ENCODE measurements at places on chromosomes 16 and 17.
A peak's percentile ranks its signal among the peaks of the same experiment; 100 is the strongest.

DNA sequence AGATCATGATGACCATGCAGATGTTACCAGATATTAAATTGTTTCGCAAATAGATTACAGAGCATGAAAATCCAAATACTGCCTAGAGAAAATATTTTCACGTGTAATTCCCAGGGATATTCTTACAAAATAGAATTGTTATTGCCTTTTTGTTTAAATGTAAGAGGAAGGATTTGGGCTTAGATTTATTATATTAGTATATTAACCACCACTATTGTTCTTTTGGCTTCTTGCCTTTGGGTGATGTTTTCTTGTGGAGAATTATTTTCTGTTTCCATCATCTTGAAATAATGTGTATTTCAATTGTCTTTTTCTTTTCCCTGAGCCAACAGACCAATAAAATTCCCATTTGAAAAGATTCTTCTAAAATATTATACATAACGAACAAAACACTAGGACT lies 109.7 kb upstream of the NUDT7 start:
- no peak for DNase-seq

- peak; percentile 24 for DNase-seq
Observed at GRCh38 chr16:27385398-27385797, 16.6 kb upstream of the IL21R start.

GRCh38 chr17:75266316-75267152 lies 4.5 kb downstream of the MIF4GD start:
- DNase-seq: no peak

- peak; percentile 33 for DNase-seq
Observed at GRCh38 chr17:58262149-58262548, 18.6 kb downstream of the MPO start.

DNA sequence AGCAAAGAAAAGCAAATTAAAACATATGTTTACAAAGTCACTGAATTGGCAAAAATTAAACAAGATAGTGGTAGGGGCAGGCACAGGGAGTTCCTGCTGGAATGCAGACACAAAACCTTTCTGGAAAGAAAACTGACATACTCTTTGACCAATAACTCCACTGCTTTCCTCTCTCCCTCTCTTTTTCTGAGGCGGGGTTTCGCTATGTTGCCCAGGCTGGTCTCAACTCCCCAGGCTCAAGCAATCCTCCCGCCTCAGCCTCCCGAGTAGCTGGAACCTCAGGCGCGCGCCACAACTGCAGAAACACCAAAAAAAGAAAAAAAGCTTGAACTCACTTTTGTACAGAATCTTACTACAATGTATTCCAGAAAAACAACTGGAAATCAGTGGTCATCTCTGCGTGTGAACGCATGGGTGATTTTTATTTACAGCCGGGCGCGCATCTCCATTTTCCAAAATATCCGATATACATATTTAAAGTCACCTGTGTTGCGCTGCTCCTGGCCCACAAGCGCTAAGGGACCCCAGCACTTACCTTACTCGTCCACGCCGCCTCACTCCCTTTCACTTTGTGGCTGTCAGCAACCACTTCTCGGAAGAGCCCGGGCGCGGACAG lies 480 bp downstream of the TXNL4B start:
- DNase-seq: no peak

DNA sequence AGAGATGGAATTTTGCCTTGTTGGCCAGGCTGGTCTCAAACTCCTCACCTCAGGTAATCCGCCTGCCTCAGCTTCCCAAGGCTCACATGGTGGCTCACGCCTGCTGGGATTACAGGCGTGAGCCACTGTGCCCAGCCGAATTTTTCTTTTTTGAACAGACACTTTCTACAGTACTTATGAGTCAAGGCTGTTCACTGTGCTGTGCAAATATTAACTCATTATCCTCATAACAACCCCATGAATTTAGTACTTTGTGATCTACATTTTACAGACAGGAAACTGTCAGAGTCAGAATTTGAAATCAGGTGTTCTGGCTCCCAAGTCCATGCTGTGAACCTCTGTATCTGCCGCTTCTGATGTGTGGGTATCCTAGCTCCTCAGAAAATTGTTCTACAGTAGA lies 25.7 kb upstream of the RASL10B start:
- no peak for DNase-seq

DNA sequence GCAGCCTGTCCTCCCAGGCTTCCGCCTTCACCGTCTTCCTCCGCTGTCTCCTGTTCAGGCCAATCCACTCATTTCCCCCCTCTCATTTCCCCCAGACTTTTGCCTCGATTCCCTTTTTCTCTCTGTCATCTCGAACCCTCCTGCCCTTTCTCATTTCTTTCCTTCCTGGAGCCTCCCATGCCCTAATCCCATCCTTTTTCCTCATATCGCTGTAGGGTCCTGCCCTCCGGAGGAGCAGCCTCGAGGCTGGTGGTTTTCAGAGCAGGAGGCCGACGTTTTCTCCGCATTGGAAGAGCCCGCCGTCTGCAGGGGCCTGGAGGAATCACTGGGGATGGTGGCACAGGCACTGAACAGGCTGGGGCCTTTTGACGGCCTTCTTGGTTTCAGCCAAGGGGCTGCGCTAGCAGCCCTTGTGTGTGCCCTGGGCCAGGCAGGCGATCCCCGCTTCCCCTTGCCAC lies 597 bp downstream of the OVCA2 start:
- DNase-seq: no peak

DNA sequence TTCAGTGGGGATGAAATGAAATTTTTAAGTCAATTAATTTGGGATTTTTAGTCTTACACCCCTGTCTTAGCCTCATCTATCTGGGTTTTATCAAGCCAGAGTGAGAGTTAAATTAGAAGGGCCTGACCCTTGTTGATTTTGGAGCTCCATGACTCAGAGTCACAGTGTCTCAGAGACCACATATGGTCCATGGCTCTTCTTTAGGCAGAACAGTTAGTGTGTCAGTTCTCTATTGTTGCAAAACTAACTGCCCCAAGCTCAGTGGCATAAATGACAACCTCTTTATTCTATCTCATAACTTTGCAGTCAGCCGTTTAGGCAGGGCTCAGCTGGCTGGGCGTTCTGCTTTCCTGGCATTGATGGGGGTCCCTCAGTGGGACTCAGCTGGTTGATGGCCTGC lies 44.7 kb downstream of the IRF8 start:
- DNase-seq: no peak

GRCh38 chr17:77628035-77628434 lies 330.5 kb upstream of the TNRC6C start:
- DNase-seq: no peak

- DNase-seq: no peak
Observed at GRCh38 chr16:20610892-20611349, 34.8 kb upstream of the ACSM2B start.

GRCh38 chr17:79695797-79696609 lies 34.7 kb upstream of the ENPP7 start:
- no peak for DNase-seq

- DNase-seq: peak; percentile 75
Observed at GRCh38 chr17:40317345-40317873, 8.4 kb downstream of the RARA start.

GRCh38 chr16:28059841-28060575 lies 3.5 kb downstream of the GSG1L start:
- DNase-seq: no peak

DNA sequence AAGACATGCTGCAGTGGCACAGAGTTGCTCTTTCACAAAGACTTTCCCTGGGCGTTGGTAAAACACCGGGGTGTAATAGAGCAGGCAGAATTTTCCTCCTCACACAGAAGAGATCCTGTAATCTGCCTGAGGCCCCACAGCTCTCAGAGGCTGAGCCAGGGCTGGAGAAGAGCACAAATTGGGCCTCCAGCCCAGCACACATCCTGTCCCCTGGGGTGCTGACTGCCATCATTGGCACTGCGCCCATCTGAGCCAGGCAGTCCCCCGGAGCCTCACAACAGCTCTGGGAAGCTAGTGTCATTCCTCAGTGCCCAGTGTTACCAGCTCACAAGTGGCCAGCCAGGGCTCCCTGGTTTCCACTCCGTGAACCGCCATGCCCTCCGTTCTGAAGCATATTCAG lies 119.4 kb downstream of the SOCS1 start:
- DNase-seq: peak; percentile 87

DNA sequence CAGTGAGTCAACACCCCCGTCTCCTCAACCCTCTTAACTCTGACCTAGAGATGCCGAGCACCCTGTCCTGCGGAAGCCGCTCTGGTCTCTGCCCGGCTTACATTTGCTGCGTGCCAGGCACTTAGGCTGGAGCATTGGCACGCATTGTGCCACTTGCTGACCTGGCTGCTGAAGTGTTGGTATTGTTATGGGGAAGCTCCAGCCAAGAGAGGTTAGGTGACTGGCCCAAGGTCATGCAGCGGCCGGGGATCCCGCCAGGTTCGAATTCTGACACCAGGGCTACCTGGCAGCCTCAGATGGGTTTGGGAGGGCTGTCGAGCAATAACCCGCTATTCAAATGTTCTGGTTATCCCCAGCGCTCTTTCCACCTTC lies 5.0 kb upstream of the HSD17B1 start:
- DNase-seq: no peak

DNA sequence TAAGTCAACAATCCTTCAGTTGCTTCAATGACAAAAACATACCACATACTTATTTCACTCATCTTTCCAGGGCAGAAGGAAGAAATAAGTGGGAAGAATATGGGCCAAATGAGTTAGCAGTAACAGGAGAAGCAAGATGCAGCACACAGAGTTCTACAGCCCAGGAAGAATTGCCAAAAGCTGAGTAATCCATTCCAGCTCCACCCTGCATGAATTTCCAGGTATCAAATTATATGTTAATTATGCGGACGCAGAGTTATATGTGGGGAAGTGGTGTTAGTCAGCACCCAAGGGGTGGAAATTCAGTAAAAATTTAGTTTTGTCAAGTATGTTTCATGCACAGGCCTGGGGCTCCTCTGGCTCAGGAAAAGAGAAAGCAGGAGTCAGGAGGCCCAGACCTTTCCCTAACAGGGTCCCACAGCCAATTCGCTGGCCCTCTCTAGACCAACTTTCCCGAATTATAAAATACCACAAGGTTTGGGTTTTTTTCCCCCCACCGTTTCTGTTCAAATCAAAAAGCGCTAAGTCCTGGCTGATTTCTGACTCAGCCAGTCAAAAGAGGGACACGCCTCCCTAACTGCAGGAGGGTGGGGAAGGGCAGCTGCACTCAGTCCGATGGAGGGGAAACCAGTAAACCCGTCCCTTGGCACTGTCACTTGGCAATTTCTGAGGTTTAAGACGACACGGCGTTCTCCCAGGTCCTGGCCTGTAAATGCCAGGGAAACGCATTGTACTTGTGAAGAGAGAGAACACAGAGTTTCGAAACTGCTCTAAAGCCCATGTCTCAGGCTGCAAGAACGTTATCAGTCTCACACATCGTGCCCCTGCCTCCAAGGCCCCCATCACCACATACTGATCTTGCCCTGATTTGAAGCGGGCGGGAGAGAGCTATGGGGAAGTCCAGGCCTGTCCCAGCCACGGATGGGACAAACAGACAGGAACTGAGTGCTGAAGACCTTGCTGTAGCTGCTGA lies 58.1 kb downstream of the ZFHX3 start:
- peak; percentile 81 for DNase-seq

DNA sequence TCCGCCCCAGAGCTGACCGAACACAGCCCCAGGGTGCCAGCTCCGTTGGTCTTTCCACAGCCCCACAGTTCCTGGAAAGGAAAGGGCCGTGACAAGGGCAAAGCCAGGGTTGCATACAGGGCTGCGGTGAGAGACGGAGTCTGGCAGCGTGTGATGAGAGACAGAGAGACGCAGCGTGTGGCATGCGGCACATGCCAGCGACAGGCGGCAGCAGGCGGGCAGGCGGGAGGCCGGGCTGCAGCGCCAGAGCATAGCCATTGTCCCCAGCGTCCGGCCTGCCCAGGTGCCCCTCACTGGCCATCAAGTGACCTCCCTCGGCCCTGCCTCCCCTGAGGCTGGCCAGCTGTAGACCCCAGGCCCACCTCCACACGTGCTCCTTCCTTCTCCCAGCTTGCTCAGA lies 8.6 kb downstream of the RTN4RL1 start:
- DNase-seq: no peak

DNA sequence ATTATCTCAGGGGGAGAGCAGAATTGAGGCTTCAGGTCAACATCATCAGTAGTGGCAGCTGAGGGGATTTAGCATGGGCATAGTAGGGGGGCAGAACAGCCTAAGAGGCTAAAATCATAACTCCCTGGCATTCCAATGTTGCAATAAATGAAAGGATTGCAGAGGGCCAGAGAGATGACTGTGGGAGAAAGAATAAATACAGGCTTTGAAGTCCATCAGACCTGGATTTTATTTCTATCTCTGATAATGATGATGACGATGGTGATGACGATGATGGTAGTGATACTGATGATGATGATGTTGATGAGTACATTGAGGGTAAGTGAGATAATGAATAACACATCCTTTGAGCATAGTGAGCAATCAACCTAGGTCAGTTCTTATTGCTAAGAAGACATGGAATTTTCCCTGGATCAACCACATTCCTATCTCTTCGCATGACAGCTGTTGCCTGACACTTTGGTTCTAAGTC lies 107.4 kb upstream of the CDH11 start:
- DNase-seq: no peak

GRCh38 chr17:1229349-1229899 lies 40.8 kb upstream of the BHLHA9 start:
- DNase-seq: peak; percentile 93

GRCh38 chr17:42751628-42752027 lies 6.8 kb upstream of the EZH1 start:
- DNase-seq: no peak

- DNase-seq: no peak
Observed at GRCh38 chr16:85393674-85394451, 219.3 kb upstream of the GSE1 start.

GRCh38 chr17:733743-734142 lies 1.3 kb downstream of the TLCD3A start:
- DNase-seq: no peak

GRCh38 chr16:62041401-62041800 lies 5.2 kb upstream of the CDH8 start:
- DNase-seq: no peak

GRCh38 chr16:70162041-70162451 lies 11.5 kb upstream of the CLEC18C start:
- peak; percentile 90 for DNase-seq

DNA sequence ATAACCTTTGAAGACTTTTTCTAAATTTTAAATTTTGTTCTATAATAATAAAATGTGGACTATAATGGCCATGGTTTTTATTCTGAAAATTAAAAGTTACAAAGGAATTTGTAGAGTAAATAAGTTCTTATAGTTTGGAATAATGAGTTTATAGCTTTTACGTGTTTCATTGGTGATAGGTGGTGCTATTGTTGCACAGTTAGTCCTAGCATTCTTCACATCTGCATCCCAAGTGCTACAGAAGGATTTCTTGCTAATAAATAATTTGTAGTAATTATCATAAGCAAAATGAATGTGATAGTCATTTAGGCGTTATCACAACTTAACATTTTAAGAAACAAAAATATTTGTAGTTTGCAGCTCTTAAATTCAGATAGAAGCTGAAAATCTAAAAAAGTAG lies 67.9 kb downstream of the BCAS3 start:
- no peak for DNase-seq

- no peak for DNase-seq
Observed at GRCh38 chr16:59975953-59976352, 1241.8 kb upstream of the GOT2 start.

DNA sequence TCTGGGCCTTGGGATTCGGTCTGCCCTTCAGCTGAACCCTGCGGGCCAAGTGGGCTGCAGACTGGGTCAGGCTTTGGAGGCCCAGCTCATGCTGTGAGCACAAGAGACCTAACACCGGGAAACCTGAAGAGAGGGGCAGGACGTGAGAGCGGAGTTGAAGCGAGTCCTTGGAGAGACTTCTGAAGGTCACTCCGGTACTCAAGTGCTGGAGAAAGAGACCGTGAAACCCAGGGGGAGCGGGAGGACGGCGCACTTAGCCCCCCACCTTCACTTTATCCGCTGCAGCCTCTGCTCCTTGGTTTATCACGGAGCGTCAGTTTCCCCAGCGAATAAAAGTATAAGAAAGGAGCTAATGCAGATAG lies 361 bp downstream of the UQCRC2 start:
- no peak for DNase-seq

- no peak for DNase-seq
Observed at GRCh38 chr16:31084584-31085302, 4.0 kb downstream of the PRSS53 start.
